ENCODE measurements at places on chromosomes 16 and 17.

DNA sequence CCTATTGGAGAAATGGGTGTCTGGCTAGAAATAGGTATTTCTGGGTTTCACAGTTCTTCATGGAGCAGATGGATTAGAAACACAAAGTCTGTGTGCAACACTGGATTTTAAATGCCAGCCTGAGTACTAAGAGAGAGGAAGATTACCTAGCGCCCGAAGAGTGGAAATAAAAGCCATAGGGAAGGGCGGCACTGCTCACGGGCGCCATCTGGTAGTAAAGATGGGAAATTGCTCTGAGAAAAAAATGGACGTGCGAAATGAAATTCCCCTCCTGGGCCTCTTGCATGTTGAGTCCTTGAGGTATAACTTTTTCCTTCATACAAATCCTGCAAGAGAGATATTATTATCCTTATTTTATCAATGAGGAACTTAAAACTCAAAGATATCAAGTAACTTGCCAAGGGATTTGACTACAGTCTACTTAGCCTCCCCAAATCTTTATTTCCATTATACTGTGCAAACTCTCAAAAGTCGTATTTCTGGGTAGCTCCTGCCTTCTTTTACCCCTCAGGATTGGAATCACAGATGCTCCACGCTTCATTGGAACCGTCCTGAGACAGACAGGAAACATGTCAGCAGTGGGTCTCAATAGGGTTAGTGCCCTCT lies 72.8 kb downstream of the MMD start:
- peak; percentile 23 for DNase-seq

DNA sequence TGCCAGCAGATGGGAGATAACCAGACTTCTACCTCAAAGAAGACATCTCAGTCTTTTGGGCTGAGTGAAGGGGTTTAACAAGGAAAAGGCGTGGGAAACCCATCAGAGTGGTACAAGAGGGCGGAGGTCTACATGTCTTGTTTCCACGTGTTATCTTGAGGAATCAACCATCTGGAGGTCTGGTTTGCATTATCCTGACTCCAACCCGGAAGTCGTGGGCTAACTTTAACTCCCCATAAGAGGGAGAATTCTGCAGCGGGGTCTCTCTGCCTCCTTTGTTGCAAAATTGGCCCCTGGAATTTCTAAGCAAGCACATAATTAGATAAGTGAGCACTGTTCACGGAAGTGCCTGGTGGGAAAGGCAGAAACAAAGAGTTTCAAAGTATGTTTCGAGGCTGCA lies 398.7 kb upstream of the C16orf82 start:
- DNase-seq = no peak

GRCh38 chr16:53803998-53804397 lies 100.0 kb downstream of the FTO start:
- no peak for DNase-seq

DNA sequence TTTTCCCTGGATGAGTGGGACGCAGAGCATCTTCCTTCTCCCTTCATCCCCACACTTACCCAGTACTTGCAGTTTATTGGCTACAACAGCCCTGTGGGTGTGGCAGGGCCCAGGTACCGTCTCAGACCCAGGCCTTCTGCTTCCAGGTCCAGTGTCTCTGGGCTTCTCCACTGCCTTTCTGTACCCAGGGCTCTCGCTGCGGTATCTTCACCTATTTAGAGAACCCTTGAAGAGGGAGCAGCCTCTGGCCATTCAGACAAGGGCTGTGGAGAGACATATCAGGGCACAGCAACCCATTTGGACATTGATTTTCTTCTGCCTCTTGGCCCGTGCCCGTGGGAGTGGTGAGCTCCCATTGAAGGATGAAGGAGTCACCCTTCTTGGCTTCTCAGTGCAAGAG lies 17.3 kb downstream of the TBX4 start:
- DNase-seq = no peak

DNA sequence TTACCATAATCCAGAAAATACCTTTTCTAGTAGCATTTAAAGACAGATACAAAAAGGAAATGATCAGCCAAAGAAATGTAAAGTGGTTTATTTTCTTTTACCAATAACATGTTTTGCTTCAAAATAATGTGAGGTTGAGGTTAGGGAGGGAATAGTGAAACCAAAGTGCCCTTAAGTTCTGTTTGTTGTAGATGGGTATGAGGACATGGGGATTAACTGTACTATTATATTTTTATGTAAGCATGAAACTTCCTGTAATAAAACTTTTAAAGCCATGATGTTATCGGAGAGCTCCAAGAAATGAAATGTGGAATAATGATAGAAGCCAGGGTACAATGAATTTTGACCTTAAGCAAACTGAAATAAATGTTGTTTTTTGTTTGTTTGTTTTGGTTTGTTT lies 9.9 kb downstream of the C16orf46 start:
- DNase-seq = no peak

GRCh38 chr16:87006789-87007745 lies 310.1 kb downstream of the C16orf95 start:
- no peak for DNase-seq

- peak; percentile 49 for DNase-seq
These were observed 91.3 kb downstream of the SNX29 start for GRCh38 chr16:12067714-12068401.

DNA sequence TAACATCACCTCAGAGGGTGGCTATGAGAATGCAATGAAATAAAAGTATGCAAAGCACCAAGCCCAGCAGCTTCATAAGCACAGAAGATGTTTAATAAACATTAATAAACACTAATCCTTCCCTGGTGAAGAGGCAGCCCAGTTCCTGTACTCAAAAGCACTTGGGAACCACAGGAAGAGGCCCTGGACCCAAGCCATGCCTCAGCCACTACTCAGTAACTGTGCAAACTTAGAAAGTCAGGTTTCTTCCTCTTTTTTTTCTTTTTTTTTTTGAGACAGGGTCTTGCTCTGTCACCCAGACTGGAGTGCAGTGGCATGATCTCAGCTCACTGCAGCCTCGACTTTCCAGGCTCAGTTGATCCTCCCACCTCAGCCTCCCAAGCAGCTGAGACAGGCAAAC lies 5.3 kb downstream of the ARHGAP17 start:
- no peak for DNase-seq

GRCh38 chr17:47872651-47873161 lies 21.7 kb upstream of the SP6 start:
- DNase-seq = no peak

DNA sequence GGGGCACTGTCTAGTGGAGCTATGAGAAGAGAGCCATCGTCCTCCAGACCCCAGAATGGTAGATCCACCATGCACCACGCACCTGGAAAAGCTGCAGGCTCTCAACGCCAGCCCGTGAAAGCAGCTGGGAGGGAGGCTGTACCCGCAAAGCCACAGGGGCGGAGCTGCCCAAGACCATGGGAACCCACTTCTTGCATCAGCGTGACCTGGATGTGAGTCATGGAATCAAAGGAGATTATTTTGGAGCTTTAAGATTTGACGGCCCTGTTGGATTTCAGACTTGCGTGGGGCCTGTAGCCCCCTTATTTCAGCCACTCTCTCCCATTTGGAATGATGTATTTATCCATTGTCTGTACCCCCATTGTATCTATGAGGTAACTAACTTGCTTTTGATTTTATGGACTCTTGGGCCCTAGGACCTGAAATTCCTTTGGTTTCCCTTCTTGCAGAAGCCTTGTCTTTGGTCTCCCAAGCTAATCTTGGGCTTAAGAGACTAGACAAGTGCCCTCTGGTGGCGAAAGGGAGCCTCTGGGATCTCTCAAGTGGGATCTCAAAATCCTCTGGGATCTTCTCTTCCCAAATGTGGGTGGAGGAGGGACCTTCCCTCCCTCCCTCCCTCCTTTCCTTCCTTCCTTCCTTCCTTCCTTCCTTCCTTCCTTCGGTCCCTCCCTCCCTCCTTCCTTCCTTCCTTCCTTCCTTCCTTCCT lies 58.2 kb upstream of the HAPSTR1 start:
- DNase-seq = no peak

- DNase-seq = no peak
These were observed 3.1 kb downstream of the ITPRIPL2 start for GRCh38 chr16:19116711-19117449.

DNA sequence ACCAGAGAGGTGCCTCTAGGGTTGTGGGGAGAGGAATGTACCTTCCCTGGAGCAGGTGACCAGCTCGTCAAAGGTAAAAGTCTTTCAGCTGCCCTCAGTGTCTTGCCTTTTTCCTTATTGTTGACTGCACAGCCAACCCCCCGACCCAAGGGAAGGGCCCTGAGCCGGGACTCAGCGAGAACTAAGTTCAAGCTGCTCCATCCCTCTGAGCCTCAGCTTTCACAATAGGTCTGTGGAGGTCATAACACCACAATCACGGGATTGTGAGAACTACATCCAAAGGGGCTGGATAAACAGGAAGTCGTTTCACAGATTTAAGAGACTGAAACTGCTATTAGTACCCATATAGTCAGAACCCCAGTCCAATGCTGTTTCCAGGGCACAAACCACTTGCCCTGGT lies 2.6 kb upstream of the KRT36 start:
- no peak for DNase-seq

DNA sequence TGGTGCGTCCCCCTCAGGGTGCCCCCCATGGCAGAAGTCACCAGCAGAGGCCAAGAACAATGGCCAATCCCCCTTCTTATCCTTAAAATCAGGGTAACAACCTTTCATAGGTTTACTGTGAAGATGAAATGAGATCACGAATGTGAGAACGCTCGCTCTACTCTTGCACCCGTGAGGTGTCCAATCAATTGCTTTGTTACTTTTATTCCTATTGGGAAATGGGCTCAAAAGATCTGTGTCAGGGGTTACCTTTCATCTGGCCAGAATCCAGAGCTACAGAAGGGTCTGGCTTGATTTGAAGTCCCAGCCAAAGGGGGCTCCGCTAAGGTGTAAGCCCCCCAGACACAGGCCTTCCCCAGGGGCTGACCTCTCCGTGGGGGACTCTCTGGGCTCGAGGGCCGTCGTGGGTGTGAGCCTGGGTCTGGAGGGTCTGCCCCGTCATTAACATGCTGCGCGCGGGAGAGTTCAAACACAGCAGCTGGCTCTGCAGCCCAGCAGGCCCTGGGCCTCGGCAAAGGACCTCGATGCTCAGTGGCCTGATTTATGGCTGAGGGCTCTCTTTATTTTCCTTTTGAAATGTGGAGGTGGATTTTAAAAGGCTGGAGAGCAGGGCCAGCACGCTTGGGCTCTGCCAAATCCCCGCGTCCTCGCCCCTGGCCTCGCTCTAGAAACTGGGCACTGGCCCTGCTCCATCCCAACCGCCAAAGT lies 10.4 kb downstream of the ABR start:
- DNase-seq = no peak

- DNase-seq = peak; percentile 83
These were observed 9.3 kb upstream of the WBP2 start for GRCh38 chr17:75864448-75864871.

- no peak for DNase-seq
These were observed 858 bp upstream of the ASPSCR1 start for GRCh38 chr17:81976332-81977210.

DNA sequence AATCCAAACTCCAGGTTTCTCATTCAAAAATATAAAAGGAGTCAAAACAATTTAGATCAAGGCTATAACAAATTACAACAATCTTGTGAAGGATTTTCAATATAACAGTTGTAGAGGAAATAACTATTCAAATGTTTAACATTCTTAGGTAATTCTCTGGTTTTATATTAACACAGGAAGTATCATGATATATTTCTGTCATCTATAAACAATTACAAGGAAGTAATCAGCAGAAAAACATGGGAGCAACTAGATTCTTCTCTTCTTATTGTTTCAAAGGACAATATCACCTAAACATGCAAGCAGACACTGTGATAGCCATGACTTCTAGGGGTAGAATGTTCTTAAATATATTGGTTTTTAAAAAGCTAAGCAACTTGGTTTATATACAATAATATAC lies 49.9 kb downstream of the FBXL20 start:
- no peak for DNase-seq

GRCh38 chr16:80741724-80742123 lies 62.7 kb downstream of the CDYL2 start:
- no peak for DNase-seq

DNA sequence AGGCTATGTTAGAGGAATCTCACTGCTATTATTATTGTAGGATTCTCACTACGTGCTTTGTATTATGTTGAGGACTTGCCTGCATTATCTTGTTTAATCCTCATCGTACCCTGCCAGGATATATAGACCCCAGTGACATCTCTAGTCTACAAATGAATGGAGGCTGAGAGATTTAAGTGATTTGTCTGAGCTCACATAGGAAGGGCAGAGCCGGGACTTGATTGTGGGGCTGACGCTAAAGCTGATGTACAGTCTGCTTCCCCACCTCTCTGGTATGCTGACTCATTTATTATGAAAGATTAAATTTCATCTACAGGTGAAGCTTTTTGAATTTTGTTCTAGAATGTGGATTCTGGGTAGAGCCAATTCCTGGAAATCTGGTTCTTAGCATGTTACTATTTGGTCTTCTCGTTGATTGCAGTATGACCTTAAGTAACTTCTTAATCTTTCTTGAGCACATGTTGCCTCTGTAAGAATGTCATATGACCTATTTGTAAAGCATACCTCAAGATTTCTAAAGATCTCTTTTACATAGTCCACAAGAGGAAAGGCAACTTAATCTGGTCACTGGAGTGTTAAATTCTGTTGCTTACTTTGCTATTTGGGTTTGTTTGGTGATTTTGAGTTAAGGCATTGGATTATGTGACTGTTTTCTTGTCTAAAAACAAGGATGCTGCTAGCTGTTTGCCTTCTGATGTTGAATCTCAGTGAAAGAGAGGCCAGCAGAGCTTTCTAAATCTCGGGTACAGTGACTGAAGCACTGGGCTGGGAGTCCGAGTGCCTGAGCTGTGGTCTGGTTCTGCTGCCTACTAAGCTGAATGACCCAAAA lies 12.4 kb downstream of the METTL9 start:
- no peak for DNase-seq

DNA sequence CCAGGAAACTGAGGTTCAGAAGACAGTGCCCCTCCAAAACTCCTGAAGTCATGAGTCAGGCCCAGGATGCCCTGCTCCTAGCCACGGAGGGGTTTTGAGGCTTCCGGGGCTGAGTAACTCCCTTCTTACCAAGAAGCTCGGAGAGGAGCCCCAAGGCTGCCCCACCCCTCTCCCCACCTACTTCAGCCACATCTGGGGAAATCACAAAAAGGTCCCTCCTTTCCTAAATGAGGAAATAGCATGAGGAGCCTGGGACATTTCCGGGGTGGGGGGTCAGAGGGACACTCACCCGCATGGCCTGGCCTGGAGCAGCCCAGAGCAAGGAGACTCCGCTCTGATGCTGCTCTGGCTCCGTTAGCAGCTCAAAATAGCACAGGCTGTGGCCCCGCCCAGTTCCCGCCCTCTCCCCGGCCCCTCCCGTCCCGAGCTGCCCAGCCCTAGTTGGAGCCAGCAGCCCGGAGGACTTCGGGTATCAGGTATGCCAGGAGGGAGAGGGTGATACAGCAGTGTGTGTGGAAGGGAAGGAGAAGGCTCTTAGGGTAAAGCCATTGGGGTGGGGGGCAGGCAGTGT lies 40.1 kb downstream of the MYO18A start:
- DNase-seq = no peak

Data from urinary bladder (tissue), 4 donors.